Effector memory CD4-positive, alpha-beta T cell (primary cell): ENCODE measurements at places on chromosomes 2 and 18.

DNA sequence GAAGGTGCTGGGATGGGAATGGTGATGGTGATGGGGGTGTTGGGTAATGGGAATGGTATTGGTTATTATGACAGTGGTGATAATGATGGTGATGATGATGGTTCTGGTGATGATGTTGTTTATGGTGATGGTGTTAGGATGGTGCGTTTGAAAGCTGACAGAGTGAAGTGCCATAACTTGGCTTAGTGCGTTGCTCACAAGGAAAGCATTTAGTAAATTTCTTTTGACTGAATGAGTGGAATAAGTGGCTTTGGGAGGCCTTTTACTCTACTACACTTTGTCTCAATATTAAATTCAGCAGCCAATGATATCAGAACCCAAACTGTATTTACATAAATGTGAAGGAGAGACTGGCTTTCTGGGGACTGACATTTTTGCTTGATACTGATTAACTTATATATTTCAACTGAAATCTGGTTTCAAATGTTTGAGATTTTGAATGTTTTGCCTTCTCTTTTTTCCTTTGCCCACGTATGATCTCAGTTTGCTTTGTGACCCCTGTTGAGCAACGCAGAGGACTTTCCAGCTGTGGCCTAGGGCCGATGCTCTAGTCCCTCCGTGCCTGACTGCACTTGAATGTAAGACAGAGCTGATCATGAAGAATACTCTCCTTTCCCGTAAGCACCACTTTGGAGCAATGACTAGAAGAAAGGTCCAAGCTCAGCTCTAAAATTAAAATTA lies 128.5 kb upstream of the SH3BP4 start:
- DNase-seq = no peak

DNA sequence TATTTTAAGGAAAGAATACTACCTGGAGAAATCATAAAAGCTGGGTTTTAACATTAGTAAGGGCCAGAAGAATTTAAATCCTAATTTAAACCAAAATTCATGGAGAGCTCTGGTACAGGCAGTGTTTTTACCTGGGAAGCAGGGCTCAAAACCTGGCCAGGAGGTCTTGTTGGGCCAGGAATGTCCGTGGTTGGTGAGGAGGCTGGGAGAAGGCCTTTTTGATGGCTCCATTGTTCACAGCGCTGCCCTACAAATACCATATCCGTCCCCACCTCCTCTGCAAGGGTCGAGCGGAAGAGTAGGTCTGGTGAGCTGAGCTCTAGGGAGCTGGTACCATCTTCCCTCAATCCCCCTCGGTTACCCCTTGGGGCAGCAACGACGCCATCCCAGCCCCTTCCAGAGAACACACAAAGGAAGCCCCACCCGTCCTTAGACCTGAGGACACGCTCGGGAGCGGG lies 10.9 kb upstream of the HOXD1 start:
- DNase-seq = no peak

- DNase-seq = no peak
Measured at GRCh38 chr2:12606472-12607000, 110.2 kb upstream of the TRIB2 start.

DNA sequence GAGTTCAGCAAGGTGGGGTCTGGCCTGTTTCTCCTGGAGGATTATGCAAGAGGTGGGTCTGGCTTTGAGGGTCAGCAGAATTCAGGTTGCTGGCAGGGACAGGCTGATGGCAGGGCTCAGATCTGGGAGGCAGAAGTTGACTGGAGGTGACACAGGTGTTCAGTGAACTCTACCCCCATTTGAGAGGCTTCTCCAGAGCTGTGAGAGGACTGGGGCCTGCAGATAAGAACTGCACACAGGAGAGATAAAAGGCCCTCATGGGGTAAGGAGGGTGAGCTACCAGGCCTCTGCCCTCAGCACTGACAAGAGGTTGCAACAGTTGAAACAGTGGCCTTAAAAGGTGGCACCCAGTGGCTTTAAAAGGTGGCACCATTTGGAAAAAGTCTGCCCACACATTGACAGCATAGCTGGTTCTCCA lies 13.1 kb downstream of the MOCOS start:
- DNase-seq = no peak

DNA sequence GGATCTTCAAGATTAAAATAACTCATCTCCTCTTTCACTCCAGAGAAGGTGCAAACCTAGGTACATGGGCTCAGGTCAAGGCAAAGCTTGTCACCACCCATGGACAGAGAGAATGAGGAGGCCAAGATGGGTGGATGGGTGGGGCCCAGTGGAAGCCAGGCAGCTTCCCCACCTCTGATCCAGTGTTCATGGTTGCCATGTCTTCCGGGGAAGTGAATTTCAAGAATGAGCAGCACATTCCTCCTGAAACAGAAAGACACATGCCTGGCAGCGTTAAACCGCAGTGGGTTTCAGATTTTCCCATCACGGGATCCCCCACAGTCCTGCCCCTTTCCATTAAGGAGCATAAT lies 301.7 kb downstream of the EIPR1 start:
- no peak for DNase-seq

- DNase-seq = no peak
Measured at GRCh38 chr2:126475031-126475430, 180.9 kb upstream of the GYPC start.

DNA sequence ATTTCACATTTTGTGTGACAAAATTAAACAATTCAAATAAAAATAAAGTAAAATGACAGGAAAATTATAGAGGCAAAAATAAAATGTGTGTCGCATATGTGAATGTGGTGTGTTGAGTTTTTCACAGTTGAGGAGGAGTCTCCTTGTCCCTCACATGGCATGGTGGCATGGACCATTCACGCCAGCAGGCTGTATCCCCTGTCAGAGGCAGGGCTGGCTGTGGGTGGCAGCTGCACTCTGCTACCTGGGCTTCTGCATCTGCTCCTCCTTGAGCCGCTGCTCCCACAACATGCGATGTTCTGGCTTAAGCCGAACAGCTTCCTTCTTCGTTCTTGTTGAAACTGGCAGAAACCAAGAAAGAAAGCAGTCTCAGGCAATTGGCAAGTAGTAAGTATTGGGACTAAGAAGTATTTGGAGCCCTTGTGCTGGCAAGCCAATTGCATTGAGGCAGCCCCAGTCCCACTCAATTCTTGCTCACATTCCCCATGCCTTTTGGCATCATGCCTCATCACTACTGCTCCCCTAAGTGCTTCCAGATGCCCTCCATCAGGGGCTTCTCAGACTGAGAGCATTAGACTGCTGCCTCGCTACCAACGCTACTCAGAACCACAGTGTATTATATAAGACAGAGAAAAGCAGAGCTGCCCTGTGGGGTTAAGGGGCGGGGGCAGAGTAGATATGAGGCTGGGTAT lies 177.9 kb upstream of the NABP1 start:
- no peak for DNase-seq

DNA sequence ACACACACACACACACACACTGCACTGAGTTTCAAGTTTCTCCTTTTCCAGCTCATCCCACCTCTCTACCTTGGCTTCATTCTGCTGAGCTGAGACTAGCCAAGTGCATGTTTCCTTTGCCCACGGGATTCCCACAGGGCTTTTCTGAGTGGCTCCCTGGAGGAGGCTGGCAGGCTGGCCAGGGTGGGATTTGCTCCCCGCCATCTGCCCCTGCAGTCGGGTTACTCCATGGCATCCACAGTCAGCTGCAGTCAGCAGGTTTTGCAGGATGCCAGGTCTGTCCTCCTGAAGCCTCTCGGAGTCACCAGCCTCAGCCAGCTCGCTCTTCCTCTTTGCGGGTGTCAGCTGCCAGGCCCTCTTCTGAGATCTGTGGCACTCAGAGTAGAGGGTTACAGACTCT lies 783.7 kb upstream of the SOX11 start:
- DNase-seq = no peak

DNA sequence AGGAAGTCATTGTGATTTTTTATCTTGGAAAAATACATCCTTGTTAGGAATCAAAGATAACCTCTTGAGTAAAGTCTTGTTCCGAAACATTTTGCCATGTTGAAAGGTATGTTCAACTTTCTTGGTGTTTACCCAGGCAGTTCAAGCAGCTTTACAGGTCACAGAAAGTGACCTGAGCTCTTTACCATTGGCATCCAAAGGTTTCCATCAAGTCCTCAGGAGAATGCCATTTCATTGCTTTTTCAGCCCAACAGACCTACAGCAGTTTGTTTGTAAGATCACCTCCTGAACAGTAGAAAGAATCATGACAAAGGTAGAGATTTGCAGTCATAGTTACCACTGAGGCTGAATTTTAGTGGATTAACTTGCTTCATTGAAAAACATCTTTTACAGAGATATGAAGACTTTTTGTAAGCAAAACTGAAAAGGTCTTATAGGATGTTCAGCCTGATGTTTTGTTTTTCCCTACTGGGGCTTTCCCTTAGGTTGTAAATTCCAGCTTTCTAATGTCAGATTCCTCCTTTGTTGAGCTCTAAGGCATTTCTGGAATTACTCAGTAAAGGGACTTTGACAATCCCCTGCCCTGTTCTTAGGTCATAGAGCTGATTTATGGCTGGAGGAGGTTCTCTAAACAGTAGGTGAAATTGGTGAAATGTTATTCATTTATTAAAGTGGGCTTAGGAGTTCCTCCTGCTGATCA lies 236.8 kb upstream of the RBMS1 start:
- no peak for DNase-seq

DNA sequence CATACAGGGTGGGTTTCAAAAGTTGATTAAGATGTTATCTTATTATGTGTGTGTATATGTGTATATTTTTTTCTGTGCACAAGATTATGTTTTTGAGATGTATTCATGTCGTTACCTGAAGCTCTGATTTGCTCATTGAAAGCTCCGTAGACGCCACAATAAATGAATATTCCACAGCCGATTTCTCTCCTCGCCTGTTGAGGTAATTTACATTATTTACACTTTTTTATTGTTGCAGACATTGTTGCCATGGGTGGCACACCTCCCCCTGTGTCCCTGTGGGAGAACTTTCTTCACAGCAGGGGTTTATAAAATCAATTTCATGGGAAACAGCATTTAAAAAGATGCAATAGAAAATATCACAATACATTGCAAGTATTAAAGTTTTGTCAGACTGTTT lies 100.6 kb downstream of the GLI2 start:
- no peak for DNase-seq

GRCh38 chr2:190879474-190880377 lies 895 bp upstream of the GLS start:
- DNase-seq = peak; percentile 11

DNA sequence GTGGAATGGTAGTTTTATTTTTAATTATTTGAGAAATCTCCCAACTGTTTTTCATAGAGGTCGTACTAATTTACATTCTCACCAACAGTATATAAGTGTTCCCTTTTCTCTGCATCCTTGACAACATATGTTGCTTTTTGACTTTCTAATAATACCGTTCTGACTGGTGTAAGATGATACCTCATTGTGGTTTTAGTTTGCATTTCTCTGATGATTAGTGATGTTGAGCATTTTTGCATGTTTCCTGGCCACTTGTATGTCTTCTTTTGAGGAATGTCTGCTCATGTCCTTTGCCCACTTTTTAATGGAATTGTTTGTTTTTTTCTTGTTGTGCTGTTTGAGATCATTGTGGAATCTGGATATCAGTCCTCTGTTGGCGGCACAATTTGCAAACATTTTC lies 242.5 kb downstream of the ZNF521 start:
- DNase-seq = no peak

DNA sequence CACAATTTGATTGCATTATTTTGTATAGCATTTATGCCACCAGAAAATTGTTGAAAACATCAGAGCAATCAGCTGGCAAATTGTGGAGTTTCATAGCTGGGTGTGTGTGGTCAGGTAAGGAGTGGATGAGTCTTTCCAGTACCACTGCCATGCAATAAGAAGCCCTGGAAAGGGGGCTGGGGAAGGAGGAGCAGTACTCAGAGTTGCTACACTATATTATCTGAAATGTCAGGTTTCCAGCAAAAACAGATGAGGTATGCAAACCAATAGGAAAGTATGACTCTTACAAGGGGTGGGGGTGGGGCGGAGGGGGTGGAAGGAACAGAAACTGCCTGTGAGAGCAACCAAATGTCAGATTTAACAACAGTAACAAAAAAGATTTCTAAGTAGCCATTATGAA lies 112.2 kb downstream of the SOS1 start:
- no peak for DNase-seq

- DNase-seq = no peak
Measured at GRCh38 chr2:66426244-66427111, 8.4 kb upstream of the MEIS1 start.

GRCh38 chr2:152541712-152542111 lies 175.5 kb downstream of the PRPF40A start:
- no peak for DNase-seq

DNA sequence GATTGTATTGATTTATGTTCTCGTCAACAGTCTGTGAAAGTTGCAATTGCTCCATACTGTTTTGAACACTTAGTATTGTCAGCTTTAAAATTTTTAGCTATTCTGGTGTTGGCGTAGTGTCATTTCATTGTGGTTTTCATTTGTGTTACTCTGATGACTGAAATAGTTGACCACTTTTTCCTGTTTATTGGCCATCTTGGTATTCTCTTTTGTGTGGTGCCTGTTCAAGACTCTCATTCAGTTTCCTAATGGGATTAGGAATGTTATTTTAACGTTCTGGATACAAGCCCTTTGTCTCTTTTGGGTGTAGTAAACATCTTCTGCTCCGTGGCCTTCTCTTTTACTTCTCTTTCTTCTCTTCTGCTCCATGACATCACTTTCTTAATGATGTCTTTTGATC lies 82.7 kb upstream of the SMAD2 start:
- DNase-seq = no peak

- DNase-seq = no peak
Measured at GRCh38 chr2:62826141-62826540, 120.6 kb downstream of the EHBP1 start.

DNA sequence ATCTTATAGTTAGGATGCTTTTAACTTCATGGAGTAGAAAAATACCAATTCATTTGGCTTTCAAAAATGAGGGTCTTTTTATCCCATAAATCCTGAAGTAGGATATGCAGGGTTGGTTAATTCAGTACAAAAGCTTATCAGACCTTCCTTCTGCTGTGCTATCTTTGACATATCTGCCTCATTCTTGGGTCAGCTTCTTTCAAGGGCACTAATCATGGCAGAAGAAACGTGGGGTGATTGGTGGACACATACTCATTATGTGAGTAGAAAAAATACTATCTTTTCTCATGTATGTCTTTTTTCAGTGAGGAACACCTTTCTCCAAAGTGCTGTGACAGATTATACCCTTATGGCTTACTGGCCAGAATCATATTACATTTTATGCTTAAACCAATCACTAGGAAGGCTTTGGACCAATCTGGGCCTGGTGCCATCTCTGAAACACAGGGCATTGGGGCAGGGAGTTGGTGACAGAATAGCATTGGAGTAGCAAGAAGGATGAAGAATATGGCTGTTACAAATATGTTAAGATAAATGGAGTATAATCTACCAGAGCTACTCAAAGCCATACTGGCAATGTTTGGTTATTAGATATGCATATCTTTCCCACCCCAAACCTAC lies 10.1 kb downstream of the UGP2 start:
- DNase-seq = no peak

- no peak for DNase-seq
Measured at GRCh38 chr2:53543083-53543482, 224.5 kb upstream of the CHAC2 start.

GRCh38 chr2:42944779-42945415 lies 152.5 kb upstream of the HAAO start:
- DNase-seq = no peak

GRCh38 chr2:567865-568638 lies 109.2 kb downstream of the TMEM18 start:
- DNase-seq = no peak

GRCh38 chr2:134774786-134775641 lies 56.2 kb upstream of the TMEM163 start:
- no peak for DNase-seq

GRCh38 chr2:3505771-3506170 lies 13.6 kb downstream of the ADI1 start:
- no peak for DNase-seq
